ENCODE measurements at places on chromosomes 3 and 15.

DNA sequence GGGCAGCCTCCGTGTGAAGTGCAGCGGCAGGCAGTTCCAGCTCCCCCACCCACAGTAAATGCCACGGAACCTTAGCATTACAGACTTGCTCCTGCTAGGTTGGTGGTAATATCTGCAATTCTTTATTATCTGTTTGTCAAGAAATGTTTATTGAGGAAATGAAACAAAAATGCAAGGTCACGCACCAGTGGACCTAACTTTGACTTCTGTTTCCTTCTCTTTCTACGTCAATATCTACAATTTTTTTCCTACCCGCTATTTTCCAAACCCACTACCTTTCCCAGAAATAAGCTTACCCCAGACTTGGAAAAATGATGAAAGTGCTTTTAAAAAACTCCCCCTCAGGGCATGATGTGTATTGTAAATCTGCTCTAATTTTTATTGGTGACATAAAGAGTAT lies 18.9 kb downstream of the ILDR1 start:
- peak overlapping the region; percentile 27 for H3K4me3 ChIP-seq
- no peak overlapping the region for H3K27ac ChIP-seq
- DNase-seq = peak; percentile 72
- peaks cover 39% of the 10 kb centered on the region for H3K4me1 ChIP-seq

DNA sequence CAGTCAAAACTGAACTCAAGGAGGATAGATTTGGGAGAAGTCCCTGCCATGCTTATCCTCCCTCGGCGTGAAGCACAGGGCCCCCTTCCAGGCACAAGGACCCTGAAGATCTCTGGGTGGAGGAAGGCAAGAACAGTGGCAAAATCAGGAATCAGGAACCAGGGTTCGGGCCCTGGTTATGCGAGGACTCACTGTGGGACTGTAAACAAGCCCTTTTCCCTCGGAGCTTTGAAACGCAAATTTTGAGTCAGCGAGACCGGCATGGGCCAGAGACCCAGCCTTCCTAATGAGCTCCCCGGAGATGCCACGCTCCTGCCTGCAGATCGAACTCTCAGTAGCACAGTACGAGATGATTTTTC lies 70.1 kb downstream of the SLC12A8 start:
- H3K4me3 ChIP-seq = no peak overlapping the region
- H3K36me3 ChIP-seq = no peaks in the 10 kb centered on the region
- DNase-seq = no peak
- no peaks in the 10 kb centered on the region for H3K27me3 ChIP-seq
- H3K4me1 ChIP-seq = peaks cover 44% of the 10 kb centered on the region

DNA sequence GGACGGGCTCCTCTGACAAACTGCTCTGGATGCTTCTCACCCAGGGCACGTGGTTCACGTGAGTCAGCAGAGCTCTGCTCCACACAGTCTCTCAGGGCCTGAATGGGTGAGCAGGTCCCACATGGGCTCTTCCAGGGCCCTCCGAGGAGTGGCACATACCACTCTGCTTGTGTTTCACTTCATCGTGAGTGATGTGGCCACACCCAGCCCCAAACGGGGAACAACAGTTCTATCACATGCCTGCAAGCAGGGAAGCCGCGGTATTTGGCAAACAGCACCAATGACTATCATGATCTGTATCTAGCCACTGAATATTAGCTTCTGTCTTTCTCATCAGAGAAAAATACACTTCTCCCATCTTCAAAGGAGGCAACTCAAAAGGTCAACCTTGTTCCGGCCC lies 352.8 kb downstream of the GABRG3 start:
- H3K4me3 ChIP-seq = no peak overlapping the region
- no peaks in the 10 kb centered on the region for H3K27me3 ChIP-seq

- no peak overlapping the region for H3K4me3 ChIP-seq
- H3K4me1 ChIP-seq = no peaks in the 10 kb centered on the region
- no peaks in the 10 kb centered on the region for H3K27me3 ChIP-seq
- no peaks in the 10 kb centered on the region for H3K36me3 ChIP-seq
Measured at GRCh38 chr3:81154611-81155143, 606.8 kb downstream of the GBE1 start.

- no peaks in the 10 kb centered on the region for H3K27me3 ChIP-seq
- no peak overlapping the region for H3K4me3 ChIP-seq
- H3K27ac ChIP-seq = no peak overlapping the region
- DNase-seq = no peak
- no peaks in the 10 kb centered on the region for H3K36me3 ChIP-seq
Measured at GRCh38 chr15:80850941-80851451, 71.8 kb downstream of the CEMIP start.

GRCh38 chr3:21668012-21668411 lies 83.0 kb downstream of the ZNF385D start:
- no peak overlapping the region for H3K27ac ChIP-seq
- no peaks in the 10 kb centered on the region for H3K4me1 ChIP-seq

- no peaks in the 10 kb centered on the region for H3K4me1 ChIP-seq
- H3K36me3 ChIP-seq = no peaks in the 10 kb centered on the region
- no peak overlapping the region for H3K4me3 ChIP-seq
- no peaks in the 10 kb centered on the region for H3K27me3 ChIP-seq
- no peak overlapping the region for H3K27ac ChIP-seq
Measured at GRCh38 chr3:55636300-55637195, 149.4 kb upstream of the WNT5A start.

DNA sequence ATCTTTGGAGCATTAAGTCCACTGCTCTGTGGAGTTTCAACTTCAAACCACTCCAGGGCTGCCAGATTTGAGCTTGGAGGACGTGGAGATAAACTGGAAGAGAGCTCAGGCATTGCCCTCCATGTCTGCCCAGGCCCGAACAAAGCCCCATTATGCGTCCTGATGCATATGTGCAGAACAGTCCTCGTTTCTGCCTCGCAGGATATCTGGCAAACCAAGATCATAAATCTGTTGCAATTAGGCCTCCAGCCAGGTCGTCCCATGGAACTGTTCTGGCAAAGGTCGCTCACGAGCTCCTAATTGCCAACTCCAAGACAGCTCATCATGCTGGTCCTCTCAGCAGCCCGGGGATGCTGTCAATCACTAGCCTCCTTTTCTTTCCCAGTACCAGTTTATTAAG lies 91.2 kb downstream of the SEMA5B start:
- no peaks in the 10 kb centered on the region for H3K4me1 ChIP-seq
- H3K27me3 ChIP-seq = no peaks in the 10 kb centered on the region
- DNase-seq = no peak
- no peak overlapping the region for H3K27ac ChIP-seq
- no peaks in the 10 kb centered on the region for H3K36me3 ChIP-seq
- no peak overlapping the region for H3K4me3 ChIP-seq

DNA sequence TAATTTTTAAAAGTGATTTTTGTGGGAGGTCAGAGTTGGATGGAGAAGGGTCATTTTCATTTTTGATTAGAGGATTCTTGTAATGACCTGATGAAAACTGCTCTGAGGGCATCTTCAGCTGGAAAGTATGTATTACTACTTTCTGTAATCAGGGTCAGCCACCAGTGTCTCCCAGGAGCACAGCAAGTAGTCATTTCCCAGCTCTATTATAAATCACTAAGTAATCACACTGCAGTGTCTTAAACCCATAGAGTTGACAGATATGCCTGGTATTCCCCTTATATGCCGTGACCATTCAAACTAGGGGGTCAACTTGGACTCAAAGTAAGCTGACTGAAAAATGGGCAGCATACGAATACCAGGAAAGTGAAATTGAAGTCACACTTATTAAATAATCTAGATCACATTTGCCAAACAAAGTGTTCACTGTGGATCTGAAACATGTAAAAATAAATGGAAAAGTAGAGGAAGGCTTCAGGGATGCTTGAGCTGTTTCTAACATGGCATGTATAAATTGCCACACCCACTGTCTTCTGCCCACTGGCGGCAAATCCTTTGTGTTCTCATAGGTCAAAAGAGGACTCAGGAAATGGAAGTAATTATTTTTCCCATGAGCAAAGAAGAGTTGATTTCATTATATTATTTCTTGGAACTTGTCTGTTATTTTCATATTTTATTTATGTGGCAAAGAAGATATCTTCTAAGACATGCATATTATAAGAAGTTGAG lies 105.7 kb downstream of the MBNL1 start:
- H3K4me3 ChIP-seq = no peak overlapping the region
- peaks cover 11% of the 10 kb centered on the region for H3K36me3 ChIP-seq
- no peaks in the 10 kb centered on the region for H3K27me3 ChIP-seq
- peaks cover 22% of the 10 kb centered on the region for H3K4me1 ChIP-seq
- no peak for DNase-seq

DNA sequence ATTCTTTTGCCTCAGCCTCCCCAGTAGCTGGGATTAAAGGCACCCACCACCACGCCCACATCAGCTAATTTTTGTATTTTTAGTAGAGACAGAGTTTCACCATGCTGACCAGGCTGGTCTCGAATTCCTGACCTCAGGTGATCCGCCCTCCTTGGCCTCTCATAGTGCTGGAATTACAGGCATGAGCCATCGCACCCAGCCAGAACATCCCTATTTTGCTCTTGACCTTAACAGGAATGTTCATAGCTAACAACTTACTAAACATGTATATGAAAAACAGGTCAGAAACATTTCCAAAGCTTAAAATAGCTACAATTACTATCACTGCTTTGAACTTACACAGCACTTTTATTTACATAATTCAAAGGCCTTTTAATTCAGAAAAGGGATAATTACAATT lies 33.7 kb downstream of the UQCC5 start:
- peaks cover 6% of the 10 kb centered on the region for H3K36me3 ChIP-seq
- H3K27me3 ChIP-seq = no peaks in the 10 kb centered on the region
- no peak overlapping the region for H3K27ac ChIP-seq
- H3K4me1 ChIP-seq = no peaks in the 10 kb centered on the region
- no peak overlapping the region for H3K4me3 ChIP-seq
- no peak for DNase-seq

DNA sequence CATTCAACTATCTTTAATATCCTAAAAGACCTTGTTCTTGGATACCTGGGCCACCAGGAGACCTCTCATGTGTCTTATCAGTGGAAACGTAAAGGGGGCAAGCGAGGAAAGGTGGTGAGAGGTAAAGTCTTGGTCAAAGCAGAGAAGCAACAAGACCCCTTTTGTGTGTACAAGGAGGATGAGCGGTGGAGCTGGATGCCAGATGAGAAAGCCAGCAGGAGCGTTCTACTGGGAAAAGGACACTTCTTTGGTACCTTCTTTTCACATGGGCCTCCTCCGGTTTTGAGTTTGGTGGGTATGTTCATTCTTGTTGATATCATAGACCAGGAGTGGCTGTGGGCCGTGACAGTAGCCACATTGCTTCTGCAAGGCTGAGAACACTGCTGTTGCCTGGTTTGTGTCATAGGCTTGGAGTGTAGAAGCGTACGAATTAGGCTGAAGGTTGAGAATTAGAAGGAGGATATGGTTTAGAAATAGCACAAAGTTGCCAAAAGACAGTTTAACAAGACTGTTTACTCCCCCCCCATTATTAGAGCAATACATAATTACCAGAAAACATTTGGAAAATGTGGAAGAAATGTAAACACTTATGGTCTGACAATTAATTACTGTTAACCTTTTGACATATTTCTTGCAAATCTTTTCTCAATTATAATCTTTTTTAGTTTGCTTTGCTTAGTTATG lies 46.8 kb upstream of the VILL start:
- no peaks in the 10 kb centered on the region for H3K36me3 ChIP-seq
- H3K4me3 ChIP-seq = no peak overlapping the region
- no peak overlapping the region for H3K27ac ChIP-seq
- no peaks in the 10 kb centered on the region for H3K27me3 ChIP-seq

DNA sequence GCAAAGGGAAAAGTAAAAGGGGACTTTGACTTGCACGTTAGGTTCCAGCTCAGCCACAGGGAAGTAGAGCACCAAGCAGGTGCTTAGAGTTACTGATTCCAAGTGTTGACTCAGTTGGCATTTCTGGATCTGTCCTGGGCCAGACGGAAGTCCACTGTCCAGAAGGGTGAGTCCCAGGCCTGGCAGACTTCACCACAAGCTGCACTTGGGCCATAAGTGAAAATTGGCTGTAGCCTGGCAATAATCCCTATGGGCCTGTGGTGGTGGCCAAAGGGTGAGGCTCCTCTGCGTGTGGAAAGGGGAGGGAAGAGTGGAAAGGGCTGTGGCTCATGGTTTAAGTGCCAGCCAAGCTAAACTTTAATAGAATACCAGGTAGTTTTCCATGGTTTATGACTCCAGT lies 121.5 kb downstream of the DTWD1 start:
- no peaks in the 10 kb centered on the region for H3K27me3 ChIP-seq
- H3K27ac ChIP-seq = no peak overlapping the region
- DNase-seq = no peak
- no peaks in the 10 kb centered on the region for H3K4me1 ChIP-seq
- no peak overlapping the region for H3K4me3 ChIP-seq

- no peaks in the 10 kb centered on the region for H3K36me3 ChIP-seq
- H3K27ac ChIP-seq = no peak overlapping the region
- H3K4me3 ChIP-seq = no peak overlapping the region
- H3K4me1 ChIP-seq = no peaks in the 10 kb centered on the region
Measured at GRCh38 chr3:173932624-173933023, 535.1 kb downstream of the NLGN1 start.

GRCh38 chr15:77568973-77569728 lies 63.6 kb downstream of the LINGO1 start:
- peaks cover 9% of the 10 kb centered on the region for H3K4me1 ChIP-seq
- no peak overlapping the region for H3K27ac ChIP-seq

GRCh38 chr15:71083349-71083748 lies 31.9 kb upstream of the THSD4 start:
- no peak overlapping the region for H3K4me3 ChIP-seq
- no peak for DNase-seq
- H3K27ac ChIP-seq = no peak overlapping the region
- H3K36me3 ChIP-seq = no peaks in the 10 kb centered on the region

DNA sequence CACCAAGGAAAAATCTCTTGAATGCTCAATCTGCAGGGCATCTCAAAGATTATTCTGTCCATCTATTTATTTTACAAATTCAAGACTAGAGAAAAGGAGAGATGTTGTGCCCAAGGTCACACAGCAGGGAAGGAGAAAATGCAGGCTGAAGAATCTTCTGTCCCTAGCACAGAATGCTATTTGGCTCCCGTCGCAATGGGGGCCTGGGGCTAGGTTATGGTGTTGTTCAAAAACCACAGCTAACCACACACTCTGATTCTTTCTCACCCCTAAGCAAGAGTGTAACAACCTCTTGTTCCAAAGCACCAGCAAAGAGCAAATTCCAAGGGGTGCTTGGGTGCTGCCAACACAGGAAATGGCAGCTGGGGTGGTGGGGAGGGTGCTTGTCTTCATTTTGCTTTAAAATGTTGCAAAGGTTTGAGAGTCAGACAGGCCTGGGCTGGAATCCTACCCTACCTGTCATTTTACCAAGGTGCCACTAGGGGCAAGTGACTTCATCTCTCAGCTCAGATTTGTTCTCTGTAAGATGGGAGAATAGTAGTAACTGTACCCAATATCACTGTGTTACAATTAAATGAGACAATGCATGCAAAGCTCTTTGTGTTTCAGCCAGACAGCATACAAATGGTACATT lies 112.5 kb downstream of the ADAMTS9 start:
- no peak for DNase-seq
- no peak overlapping the region for H3K4me3 ChIP-seq

- no peaks in the 10 kb centered on the region for H3K27me3 ChIP-seq
- no peak overlapping the region for H3K4me3 ChIP-seq
- H3K27ac ChIP-seq = no peak overlapping the region
Measured at GRCh38 chr3:134059671-134060560, 30.2 kb upstream of the SLCO2A1 start.

GRCh38 chr3:191432162-191432561 lies 28.8 kb upstream of the PYDC2 start:
- DNase-seq = no peak
- H3K27ac ChIP-seq = no peak overlapping the region
- no peaks in the 10 kb centered on the region for H3K4me1 ChIP-seq
- no peak overlapping the region for H3K4me3 ChIP-seq
- H3K27me3 ChIP-seq = no peaks in the 10 kb centered on the region

- no peak overlapping the region for H3K4me3 ChIP-seq
- H3K36me3 ChIP-seq = no peaks in the 10 kb centered on the region
- no peak overlapping the region for H3K27ac ChIP-seq
- H3K4me1 ChIP-seq = peaks cover 32% of the 10 kb centered on the region
- no peaks in the 10 kb centered on the region for H3K27me3 ChIP-seq
Measured at GRCh38 chr3:177596816-177597271, 399.6 kb upstream of the TBL1XR1 start.

Measured in common myeloid progenitor, CD34-positive (primary cell).